Stimulated activated CD8-positive, alpha-beta memory T cell treated with anti-CD3 and anti-CD28 coated beads, Interleukin-7, amount 100 ng/mL, for 4 hours (primary cell): ENCODE measurements at places on chromosomes 1 and 21.

- no peak for DNase-seq
Observed at GRCh38 chr1:90210633-90211491, 216.0 kb downstream of the ZNF326 start.

- no peak for DNase-seq
Observed at GRCh38 chr1:235278233-235278914, 49.6 kb downstream of the ARID4B start.

- no peak for DNase-seq
Observed at GRCh38 chr1:2477791-2478499, 1.9 kb downstream of the PLCH2 start.

- no peak for DNase-seq
Observed at GRCh38 chr1:2274231-2274928, 46.3 kb downstream of the SKI start.

DNA sequence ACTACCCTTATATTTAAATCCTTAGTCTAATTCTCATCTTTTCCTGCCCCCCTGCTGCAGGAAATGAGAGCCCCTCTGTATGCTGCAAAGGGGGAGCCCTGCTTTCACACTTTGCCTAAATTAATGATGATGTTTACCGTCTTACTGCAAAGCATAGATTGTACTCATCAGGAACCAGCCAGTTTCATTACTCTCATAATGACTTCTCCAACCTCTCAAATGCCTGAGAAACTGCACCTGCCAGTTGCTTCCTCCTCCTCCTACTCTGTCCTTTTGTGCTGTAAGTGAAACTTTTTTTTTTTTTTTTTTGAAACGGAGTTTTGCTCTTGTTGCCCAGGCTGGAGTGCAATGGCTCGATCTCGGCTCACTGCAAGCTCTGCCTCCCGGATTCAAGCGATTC lies 101.7 kb downstream of the ADSS2 start:
- DNase-seq: no peak

DNA sequence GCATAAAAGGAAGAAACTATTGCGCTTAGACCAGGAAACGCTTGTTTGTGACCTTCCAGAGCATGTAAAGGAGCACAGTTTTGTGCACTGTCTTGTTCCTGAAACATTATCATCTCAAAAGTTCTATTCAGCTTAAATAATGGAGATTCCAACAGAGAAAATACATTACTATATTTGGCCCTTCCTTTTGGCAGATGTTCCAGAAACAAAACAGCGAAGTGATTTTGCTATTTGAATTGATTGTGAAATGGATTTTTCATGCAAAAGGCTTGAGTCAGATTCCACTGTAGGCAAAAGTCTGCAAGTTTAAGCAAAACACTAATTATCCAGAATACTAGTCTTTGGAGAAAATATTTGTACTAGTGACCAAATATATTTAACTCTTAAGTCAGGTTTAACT lies 80.3 kb upstream of the PTBP2 start:
- no peak for DNase-seq

GRCh38 chr1:174021591-174022079 lies 522 bp downstream of the RC3H1 start:
- DNase-seq: no peak
